ENCODE measurements at places on chromosomes 4 and X. TPM values are rescaled to one million over a fixed set of nuclear protein-coding genes. Genes with fewer than 3 reads are reported as not detected.

GRCh38 chr4:118329849-118330248 lies 23.0 kb downstream of the PRSS12 start:
- no peak for DNase-seq

- no peak for DNase-seq
Measured at GRCh38 chrX:7059214-7059838, 88.2 kb upstream of the STS start.

DNA sequence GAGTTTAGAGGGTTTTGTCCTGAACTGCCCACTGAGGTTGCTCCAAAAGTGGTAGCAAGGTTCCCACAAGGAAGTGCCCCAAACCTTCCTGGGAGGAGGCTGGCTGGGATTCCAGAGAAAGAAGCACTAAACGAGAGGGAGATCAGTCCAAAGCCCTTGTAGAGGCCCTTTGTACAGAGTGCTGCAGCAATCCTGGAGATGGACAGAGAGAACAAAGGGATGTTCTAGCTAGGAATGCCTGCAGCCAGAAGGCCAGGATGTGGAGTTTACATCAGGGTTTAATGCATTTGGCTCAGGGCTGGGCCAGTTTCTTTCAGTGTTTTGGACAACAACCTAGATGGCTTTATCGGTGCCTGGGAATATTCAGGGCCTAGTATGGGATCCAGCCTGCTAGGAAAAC lies 2155.1 kb upstream of the AGA start:
- DNase-seq, result no peak

DNA sequence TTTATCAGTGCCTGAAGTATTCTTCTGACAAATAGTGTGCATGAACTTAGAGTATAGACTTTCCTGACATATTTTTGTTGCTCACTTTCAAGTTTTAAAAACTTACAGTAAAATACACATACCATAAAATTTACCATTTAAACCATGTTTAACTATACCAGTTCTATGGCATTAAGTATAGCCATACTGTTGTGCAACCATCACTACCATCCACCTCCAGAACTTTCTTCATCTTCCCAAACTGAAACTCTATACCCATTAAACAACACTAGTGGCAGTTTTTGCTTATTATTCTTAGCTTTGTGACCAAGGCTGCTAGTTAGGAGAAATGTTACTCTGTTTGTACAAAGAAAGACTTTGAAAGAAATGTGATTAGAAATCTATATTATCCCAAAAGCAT lies 25.8 kb downstream of the ATP7A start:
- DNase-seq, result no peak

DNA sequence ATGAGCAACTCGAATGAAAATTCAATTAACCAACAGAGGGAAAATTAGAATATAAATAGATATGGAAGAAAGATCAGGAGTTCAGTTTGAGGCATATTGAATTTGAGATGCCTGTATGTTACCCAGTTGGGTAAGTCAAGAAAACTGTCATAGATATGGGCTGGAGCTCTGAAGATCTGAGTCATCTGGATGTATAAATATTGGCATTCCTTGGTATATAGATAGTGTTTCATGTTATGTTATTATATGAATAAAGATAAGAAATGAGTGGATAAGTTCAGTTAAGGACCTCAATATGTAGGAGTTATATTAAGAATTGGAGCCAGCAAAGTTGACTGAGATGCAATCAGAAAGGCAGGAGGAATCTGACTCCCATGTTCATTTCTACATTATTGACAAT lies 543.6 kb upstream of the SMIM31 start:
- no peak for DNase-seq

DNA sequence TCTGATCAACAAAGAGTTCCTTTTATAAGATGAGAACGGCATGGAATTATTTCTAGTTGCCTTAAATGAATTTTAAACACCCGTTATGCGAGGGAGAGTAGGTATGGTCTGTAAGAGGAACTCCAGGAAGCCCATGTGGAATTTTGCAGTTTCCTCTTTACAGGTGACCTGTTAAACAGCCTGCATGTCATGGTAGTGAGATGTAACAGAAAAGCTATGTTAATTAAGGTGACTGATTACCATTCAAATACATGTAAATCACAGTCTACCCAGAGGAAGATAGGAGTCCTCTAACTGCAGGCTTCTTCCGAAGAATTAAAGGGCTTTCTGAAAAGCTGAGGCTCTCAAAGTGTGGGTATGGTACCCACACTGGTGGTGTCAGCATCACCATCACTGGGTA lies 163.6 kb downstream of the CBR4 start:
- DNase-seq, result no peak

Gene STPG2
- polyA plus RNA-seq, result not detected
